GM10248 (cell line): ENCODE measurements at places on chromosomes 7 and 10.

DNA sequence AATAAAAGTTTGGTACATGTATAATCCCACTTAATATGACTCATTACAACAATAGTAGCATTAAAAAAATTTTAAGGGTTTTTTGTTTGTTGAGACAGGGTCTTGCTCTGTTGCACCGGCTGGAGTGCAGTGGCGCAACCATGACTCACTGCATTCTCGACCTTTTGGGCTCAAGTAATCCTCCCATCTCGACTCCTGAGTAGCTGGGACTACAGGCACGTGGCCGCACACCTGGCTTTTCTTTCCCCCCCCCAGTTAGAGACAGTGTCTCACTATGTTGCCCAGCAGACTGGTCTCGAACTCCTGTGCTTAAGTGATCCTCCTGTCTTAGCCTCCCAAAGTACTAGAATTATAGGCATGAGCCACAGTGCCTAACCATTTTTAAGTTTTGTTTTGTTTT, 40.7 kb downstream of the KMT2C start:
- DNase-seq: no peak

DNA sequence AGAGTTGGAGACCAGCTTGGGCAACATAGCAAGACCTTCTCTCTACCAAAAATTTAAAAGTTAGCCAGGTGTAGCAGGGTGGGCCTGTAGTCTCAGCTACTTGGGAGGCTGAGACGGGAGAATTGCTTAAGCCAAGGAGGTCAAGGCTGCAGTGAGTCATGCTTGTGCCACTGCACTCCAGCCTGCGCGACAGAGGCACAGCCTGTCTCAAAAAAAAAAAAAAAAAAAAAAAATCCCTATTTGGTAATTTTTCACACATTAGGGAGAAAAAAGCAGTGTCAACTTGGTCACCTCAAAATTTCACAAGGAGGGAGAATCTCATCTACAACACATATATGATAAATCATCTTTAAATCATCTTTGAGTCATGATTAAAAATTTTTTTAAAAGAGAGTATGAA, 6.4 kb upstream of the ZNF398 start:
- no peak for DNase-seq

GRCh38 chr7:101468546-101469275, 106.0 kb downstream of the COL26A1 start:
- no peak for DNase-seq

DNA sequence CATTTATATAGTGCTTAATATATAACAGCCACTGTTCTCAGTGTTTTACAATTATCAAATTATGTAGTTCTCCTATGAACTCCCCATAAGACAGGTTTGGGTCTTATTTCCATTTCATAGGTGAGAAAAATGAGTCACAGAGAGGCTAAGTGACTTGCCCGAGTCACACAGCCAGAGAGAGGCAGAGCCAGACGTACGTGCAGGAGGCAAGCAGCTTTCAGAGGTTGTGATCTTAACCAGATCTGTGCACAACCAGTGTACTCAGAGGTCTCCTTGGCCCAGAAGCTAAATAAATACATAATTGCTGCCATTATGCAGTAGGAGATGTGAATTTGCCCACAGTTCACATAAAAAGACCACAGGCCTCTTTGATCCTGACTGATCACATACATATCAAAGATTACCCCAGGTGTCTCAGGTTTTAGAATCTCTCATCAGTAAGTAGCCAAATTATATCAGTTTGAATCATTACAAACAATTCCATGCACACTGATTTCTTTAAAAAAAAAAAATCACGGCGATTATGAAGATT, 304.7 kb upstream of the AOAH start:
- no peak for DNase-seq

DNA sequence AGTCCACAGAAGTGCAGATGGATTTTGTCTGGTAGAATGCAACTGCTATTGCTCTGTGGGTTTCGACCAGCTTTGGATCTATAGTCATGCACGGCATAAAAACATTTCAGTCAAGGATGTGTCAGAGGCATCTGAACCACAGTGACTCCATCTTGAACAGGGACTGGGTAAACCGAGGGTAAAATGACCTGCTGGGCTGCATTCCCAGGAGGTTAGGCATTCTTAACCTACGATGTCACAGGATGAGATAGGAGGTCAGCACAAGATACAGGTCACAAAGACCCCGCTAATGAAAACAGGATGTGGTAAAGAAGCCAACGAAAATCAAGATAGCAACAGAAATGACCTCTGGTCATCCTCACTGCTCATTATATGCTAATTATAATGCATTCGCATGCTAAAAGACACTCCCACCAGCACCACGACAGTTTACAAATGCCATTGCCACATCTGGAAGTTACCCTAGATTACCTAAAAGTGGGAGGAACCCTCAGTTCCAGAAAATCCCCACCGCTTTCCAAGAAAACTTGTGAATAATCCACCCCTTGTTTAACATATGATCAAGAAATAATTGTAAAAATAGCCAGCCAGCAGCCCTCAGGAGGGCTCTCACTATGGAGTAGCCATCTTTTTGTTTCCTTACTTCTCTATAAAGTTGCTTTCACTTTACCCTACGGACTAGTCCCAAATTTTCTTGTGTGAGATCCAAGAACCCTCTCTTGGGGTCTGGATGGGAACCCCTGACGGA, 50.7 kb upstream of the CPXM2 start:
- DNase-seq: no peak

DNA sequence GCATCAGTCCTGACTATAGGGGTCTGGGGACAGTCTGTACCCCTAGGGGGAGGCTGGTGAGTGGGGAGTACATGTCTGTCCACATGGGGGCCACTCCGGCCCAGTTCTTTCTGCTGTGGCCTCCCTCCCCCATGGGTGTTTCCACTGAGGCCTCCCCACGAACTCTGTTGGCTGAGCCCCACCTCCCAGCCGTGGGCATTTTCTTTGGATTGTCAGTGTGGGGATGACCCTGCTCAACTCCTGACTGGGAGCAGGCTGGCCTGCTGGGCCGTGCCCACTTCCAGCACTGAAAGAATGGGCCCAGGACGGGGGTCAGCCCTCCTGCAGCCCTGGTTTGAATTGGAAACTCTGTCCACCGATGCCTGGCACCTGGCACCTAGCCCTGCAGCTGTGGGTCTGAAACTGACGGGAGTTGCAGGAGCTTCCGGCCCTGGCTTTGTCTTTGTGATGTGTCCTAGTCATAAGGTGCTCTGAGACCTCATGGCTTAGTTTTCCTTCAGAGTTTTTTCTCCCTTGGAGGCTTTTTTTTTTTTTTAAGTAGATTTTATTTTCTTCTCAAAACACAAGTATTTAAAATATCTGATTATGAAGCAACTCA, 46.5 kb downstream of the LHPP start:
- DNase-seq: no peak

DNA sequence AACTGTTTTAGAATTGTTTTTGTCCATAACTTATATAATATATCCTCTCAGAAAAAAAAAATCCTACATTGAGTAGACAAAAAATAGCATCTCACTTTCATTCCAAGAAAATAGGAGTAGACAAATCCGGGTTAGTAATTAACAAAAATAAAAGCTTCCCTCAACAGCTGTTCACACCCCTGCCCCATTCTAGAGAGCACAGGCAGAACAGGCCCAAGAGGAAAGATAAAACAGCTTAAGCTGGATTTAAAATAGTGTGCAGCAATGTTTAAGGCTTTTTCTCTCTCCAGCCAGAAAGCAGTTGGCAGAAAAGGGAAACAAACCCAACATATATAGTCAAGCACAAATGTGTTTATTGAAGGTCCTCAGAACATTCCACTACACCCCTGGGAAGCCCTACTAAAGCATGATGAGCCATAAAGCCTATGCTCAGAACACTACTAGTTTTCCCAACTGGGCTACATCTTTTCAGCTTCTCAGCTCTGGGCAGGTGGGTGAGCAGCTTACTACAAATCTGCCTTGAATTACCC, 189.9 kb downstream of the MTERF1 start:
- no peak for DNase-seq
